Kidney tubule cell (primary cell): ENCODE measurements at places on chromosomes 11 and 22.

- DNase-seq: no peak
Measured at GRCh38 chr22:42791721-42792452, 65.2 kb downstream of the ARFGAP3 start.

DNA sequence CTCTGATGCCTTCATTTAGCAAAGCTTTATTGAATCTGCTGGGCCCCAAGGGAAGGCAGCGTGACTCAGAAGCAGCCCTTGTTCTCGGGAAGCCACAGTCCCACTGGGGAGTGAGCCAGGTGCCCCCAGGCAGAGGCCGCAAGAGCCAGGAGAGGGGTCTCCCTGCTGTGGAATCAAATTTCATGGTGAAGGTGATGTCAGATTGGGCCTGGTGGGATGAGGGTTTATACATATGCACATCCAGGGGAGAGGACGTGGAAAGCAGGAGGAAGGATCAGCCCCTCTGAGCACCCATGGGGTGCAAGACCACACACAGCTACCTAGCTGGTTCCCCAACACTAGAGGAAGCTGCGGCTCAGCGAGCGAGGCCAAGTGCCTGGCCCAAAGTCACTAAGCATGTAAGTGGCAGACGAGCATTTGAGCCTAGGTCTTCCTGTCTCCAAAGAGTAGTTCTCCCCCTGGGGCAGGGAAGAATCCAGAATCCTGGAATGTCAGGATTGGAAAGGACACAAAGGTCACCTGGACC lies 2.0 kb downstream of the SYNGR1 start:
- DNase-seq: no peak

- DNase-seq: peak; percentile 23
Measured at GRCh38 chr22:26502688-26503561, 9.3 kb downstream of the TFIP11 start.

- no peak for DNase-seq
Measured at GRCh38 chr22:23689414-23689813, 1.4 kb upstream of the RGL4 start.

- DNase-seq: peak; percentile 17
Measured at GRCh38 chr11:134802116-134802515, 390.1 kb upstream of the B3GAT1 start.

GRCh38 chr11:107741044-107741823 lies 29.4 kb upstream of the SLN start:
- DNase-seq: peak; percentile 47

- DNase-seq: no peak
Measured at GRCh38 chr11:128871168-128871610, 4.1 kb upstream of the KCNJ1 start.

DNA sequence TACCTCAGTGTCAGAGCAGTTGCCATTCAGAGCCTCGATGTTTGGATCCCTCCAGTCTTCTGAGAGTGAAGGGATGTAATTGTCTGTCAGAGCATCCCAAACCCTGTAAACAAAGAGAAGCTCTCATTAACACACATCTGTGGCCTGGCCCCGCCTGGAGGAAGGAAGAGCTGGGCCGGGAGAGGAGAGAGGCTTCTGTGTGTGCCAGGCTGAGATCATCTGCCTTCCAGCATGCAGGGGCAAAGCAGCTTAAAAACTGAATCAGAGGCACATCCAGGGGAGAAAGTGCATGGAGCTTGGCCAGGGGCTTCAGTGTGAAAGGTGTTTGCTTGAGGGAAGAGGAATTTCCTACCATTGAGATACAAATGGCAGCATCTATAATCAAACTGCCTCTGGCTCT lies 14.5 kb downstream of the FEZ1 start:
- DNase-seq: no peak

DNA sequence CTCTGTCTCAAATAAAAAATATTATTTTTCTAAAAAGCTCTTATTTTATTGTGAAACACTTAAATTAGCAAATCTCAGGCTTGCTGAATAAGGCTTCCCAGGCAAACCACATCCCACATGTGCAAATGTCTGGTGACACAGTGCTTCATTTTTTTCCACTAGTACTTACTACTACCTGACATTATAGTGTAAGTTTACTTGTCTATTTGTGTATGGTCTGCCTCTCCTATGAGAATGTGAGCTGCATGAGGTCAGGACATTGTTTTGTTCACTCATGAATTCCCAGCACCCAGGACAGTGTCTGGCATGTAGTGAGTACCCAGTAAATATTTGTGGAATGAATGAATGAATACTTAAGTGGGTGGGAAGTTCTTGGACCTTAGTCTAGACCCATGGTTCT lies 103.1 kb downstream of the PTPRJ start:
- DNase-seq: no peak

DNA sequence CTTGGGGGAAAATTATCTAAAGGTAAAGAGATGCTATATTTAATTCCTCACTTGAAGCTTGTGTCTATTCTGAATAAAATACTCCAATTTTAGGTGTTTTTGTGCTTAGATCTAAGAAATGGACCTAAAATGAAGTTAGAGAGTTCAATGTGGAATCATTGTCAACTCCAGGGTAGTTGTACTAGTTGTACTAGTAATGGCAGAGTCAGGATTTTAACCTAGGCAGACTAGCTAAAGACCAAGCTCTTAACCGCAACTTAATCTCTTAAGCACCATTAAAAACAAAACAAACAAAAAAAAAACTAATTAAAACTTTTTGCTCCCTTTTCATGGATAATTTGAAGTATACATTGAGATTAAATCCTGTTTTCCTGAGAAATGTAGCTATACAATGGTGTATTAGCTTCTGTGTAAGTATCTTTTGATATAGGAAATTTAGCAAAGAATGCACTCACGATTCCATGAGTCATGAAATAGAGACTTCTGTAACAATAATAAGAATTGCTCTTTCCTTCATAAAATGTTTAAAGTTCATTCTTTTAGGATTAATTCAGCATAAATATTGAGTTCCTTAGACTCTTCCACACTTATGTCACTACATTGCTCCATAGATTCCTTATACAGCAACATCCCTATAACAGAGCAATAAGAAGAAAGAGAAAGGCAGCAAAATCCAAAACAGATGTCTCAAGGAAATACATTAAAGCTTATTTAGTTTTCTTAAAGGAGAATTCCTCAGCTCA lies 26.5 kb upstream of the SOX6 start:
- DNase-seq: no peak

DNA sequence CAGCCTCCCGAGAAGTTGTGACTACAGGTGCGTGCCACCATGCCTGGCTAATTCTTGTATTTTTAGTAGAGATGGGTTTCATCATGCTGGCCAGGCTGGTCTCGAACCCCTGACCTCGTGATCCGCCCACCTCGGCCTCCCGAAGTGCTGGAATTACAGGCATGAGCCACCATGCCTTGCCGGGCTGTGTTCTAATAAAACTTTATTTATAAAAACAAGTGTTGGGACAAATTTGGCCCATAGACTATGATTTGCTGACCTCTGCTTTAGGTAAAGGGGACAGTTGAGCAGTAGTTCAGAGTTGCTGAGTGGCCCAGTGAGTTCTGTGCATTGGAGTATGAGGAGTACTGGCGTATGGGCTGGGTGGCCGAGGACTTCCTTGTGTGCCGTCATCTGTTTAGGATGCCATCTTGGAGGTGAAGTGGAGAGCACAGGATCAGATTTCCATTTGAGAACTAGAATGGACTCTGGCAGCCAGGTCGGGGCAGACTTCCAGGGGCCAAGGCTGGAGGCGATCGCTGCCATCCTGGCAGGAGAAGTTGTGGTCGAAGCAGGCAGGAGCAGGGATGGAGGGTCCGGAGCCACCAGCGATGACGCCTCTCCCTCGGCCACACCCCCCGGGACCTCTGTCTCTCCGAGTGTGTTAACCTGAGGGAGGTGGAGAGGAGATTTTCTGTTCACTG lies 43.8 kb downstream of the FBLN1 start:
- DNase-seq: no peak

- no peak for DNase-seq
Measured at GRCh38 chr11:79157738-79158137, 283.1 kb downstream of the TENM4 start.

DNA sequence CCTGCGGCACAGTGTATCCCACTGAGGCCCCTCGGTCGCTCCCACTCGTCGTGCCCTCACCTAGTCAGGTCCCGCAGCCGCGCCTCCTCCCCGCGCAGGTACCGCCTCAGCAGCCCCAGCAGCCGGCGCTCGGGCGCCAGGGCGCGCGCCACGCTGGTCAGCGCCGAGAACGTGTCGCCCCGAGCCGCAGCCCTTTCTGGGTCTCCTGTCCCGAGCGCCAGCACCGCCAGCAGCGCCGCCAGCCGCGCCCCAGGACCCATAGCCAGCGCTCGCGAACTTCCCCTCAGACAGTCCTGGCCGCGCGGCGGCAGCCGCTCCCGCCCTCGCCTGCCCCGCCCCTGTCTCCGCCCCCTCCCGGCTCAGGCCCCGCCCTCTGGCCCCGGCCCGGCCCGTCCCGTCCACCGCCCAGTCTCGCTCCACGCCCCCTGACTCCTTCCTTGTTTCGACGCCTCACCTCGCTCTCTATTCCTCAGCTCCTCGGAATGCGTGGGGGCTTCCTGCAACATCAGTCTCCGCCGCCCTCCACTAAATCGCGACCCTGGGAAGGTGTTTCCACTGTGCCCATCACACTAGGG lies at the start of gene P4HA3:
TSS of gene P4HA3 (minus strand) at position 289 of the 575 bp plus-strand sequence. CDS start at position 260, 29 bp downstream.
- peak; percentile 57 for DNase-seq

- peak; percentile 20 for DNase-seq
Measured at GRCh38 chr22:41123151-41123550, 30.8 kb downstream of the EP300 start.

DNA sequence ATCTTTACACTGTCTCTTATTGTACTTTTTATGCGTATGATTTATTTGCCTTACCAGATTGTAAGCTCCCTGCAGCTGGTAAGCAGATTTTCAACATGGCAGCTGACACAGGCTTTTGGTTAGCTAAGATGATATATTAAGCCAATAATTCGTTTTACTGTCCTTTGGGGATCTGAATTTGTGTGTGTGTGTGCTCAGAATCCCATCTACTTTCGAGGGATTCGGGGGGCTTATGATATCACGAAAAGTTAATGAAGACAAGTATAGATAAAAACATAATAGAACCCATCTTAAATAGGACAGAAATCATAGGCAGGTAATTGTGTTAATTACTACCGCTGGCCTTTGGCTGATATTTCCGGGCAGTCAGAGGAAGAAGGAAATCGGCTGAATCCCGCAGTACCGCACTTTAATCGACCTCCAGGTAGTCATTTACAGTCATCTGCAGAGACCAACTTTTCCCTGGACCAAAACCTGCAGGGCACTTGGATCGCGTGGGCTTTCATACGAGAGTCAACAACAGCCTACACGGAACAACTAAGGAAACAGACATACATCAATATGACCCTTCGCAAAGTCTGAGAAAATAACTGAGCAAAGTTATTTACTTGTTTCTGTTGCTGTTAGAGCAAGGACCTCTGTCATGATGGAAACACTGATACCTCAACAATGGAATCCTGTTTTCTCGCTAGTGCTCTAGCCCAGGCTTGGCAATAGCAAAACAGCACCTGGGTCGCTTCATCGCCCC lies 802 bp downstream of the KBTBD3 start:
- DNase-seq: peak; percentile 3

DNA sequence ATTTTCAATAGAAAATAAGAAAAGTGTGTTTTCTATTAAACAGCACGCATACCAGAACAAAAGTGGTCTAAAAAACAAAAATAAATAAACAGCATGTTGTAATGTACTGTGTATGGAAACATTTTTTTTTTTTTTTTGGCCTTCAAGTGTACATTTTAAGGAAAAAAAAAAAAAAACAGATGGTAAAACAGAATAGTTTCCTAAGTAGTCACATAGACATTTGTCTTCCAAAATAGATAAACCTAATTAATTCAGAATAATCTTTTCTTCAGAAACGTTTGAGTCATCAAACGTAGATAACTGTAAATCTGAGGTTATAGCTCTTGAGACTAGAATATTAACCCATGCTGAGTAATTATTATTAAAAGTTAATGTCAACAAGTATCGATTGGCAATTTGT lies 396 bp upstream of the CFAP300 start:
- DNase-seq: no peak

DNA sequence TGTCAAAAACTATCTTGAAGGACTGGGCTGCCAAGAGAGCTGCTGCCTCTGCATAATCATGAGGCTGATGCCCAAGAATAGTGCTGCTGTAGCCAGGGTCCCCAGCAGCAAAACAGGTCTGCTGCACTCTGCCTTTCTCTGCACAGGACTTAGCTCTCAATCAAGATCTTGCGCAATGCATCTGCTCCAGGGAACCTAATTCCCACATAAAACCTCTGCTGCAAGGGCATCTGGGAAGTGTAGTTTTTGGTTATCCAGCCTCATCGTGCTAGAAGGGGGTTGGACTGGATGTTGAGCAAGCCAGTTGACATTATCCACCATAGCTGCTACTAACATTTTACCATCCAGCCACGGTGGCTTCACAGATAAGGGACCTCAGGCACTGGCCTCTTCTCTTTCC lies 192.7 kb downstream of the C11orf91 start:
- no peak for DNase-seq

DNA sequence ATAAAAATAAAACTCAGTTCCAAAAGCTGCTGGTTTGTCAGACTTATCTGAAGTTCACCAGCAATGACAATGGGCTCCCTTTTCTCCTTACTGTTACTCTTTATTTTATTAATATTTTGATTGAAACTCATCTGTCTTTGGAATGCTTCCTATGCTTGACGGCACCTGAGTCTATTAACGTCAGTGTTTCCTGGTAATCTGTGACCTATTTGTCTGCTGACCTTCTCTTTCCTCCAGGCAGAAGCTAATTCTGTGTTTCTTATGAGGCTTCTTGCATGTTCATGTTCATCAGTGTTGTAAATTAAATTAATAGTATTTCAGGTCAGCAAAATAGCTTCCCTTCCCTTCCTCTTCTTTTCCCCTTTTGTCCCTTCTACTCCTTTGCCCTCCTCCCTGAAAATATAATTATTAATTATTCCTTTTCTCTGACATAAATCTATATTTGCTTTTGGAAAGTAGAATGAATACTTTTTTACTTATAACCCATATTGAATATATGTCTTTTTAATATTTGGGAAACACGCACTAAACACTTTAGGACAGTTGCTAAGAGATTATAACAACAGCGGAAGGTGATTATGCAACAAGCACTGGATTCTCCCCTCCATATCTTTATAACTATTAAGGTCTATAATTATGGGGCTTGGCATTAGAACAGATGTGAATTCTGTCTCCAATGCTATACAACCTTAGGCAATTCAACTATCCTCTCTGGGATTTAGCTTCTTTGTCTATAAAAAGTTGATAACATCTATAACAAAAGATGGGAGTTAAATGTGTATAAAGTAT lies 32.1 kb upstream of the PCF11 start:
- DNase-seq: peak; percentile 74

DNA sequence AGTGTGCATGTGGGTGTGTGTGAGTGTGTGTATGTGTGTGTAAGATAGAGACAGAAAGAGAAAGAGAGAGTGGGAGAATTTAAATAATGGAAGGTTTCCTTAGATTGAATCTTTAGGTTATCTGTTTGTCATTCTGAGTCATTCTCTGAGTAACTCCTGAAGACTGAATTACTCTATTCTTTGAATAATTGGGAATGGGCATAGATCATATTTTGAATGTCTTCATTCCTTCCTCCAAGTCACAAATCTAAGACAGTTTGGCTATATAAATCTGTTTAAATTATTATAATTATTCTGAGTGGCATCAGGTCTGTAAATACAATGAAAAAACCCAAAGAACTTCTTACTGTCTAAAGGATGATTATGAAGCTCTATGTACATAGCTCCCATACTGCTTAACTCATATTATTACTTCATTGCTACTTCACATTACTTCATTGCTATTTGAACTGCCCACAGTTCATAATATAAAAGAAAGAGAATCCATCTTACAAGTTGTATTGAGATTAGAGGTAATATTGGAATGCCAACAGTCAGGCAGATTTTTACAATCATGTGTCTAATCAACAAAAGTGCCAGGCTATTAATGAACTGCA lies 346.6 kb upstream of the CCDC179 start:
- DNase-seq: no peak
